Stimulated activated CD4-positive, alpha-beta T cell treated with anti-CD3 and anti-CD28 coated beads, TNF-alpha, amount 100 ng/mL, for 1 hour (primary cell): ENCODE measurements at places on chromosomes 7 and 10.

- DNase-seq: no peak
These were observed 835.0 kb upstream of the COBL start for GRCh38 chr7:52151559-52151958.

DNA sequence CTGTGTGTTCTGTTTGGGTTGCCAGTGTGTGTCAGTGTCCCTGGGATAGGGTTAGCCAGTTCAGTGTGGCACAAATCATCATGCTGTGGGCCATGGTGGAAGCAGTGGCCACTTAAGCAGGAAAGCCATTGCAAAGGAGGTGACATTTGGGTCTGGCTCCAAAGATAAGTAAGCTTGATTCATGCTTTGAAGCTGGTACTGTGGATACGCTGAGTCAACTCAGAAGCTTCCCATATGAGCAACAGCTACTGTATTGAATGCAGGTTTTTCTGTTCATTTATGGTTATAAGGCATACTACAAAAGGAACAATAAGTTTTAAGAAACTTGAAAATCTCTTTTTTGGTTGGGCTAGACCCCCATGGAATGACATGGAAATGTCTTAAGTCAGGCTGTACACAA lies 143.1 kb downstream of the BMPER start:
- DNase-seq: no peak

- no peak for DNase-seq
These were observed 1.0 kb downstream of the GPR146 start for GRCh38 chr7:1045069-1046063.

DNA sequence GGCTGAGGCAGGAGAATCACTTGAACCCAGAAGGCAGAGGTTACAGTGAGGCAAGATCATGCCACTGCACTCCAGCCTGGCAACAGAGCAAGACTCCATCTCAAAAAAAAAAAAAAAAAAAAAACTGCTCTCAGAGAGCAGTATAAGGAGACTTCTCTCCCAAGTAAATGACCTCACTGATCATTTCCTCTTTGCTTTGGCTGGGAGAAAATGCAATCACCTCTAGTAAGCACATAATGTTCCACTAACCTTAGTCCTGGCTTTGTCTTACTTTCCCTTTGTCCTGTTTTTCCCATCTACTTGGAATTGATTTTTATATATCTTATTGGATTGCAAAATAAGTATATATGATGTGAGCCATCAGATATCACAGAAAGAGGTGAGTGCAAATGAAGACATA lies 2.5 kb downstream of the SLC25A13 start:
- DNase-seq: no peak

GRCh38 chr10:34593930-34594329 lies 221.2 kb downstream of the PARD3 start:
- DNase-seq: no peak

DNA sequence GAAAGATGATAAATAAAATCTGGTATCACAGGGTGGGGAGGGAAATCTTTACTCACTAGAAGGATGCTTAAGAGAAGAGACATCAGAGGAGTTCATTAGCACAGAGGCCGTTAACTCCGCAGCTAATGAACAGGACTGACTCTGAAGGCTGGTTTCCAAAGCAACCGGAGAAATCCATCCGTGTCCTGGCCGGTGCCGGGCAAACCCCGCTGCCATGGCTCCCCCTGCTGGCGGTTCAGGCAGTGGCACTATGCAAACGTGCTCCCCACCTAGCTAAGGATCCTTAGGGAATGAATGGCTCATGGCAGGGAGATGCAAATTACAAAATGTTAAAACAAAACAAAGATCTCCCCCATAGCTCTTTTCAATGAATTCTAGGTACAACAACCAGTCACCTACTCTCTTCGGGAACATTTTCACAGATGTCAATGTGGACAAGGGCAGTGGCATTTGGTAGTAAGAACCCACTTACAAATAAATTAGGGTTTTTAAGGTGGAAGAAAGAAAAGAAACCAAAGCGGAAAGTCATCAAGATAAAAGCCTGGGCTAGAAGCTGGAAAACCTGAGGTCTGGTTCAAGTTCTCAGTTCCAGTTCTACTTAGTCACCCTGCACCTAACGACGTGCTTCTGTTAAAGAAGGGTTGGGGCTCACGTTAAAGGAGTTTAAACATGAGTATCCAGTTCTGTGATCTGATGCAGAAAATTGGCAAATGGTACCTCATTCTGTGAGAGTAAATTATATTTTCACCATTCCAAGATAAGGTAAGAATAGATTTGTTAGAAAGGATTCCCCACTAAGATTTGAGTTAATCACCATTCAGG lies 138.2 kb downstream of the SVIL start:
- peak; percentile 6 for DNase-seq

GRCh38 chr10:28179006-28179742 lies 123.7 kb downstream of the MPP7 start:
- DNase-seq: no peak

- no peak for DNase-seq
These were observed 189.5 kb downstream of the ANK3 start for GRCh38 chr10:60200012-60200681.

- DNase-seq: no peak
These were observed 553.0 kb downstream of the KCNMA1 start for GRCh38 chr10:77084431-77085144.

DNA sequence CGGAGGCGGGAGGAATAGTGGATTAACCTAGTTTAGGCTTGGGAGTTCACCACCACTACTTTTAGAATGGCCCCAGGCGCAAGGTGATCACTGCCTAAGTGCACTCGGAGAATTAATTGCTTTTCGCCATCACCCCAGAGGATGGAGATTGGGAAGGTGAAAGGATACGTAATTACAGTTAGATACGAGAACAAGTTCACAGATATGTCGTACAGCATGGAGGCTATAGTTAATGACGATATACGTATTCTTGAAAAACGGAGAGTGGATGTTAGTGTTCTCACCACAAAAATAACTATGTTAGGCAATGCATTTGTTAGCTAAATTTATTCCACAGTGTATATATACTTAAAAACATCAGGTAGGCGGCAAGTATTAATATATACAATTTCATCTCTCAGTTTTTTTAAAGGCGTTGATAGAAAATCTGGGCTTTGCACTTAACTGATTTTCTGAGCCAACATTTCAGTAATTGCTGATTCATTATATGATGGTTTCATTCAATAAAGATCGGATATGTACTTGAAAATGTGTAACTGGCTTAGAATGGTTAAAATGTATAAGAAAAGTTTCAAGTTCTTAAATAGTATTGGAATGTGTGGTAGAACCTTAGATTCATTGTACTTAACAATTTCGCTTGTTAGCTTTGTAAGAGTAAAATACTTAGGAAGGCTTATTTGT lies 683 bp downstream of the CDC123 start:
- no peak for DNase-seq

DNA sequence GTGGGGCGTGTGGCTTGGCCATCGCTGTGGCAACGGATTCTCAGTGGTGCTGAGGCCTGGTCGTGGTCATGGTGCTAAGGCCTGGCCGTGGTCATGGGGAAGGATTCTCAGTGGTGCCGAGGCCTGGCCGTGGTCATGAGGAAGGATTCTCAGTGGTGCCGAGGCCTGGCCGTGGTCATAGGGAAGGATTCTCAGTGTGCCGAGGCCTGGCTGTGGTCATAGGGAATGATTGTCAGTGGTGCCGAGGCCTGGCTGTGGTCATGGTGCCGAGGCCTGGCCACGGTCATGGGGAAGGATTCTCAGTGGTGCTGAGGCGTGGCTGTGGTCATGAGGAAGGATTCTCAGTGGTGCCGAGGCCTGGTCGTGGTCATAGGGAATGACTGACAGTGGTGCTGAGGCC lies 327.9 kb downstream of the ADARB2 start:
- no peak for DNase-seq

DNA sequence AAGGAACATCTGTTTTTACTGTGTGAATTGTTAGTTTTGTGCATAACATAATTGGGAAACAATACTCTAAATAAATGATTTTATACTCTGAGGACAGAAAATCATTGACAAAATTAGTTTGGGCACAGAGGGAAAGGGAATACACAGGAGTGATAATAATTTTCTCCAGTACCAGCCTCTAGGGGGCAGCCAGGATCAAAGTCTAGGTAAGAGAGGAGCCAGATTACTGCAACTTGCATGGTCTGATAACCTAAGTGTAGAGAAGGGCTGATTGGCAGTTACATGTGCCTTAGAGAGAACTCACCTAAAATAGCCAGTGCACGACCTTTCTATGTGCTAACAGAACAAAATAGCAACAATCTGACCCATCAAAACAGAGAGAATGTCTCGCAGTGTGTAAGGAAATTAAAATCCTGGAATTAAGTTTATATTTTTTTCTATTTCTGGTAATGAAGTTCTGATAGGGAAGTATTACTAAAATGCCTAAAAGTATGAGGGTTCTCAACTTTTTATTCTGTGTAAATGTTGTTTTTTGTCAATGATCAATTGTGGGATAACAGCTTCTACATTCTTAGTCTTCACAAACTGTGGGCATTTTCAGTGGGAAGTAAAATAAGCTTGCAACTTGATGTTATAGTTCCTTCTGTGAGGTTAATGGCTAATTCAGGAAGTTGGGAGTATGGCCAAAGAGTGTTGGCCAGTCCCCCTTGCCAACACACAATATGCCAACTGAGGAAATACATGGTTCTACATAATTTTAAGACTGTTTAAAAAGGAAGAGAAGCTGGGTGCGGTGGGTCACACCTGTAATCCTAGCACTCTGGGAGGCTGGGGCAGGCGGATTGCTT lies 66.4 kb downstream of the EXOC6 start:
- DNase-seq: no peak

- DNase-seq: no peak
These were observed 9.4 kb upstream of the GET4 start for GRCh38 chr7:867001-867405.
